ENCODE measurements at places on chromosomes 7 and 10.

DNA sequence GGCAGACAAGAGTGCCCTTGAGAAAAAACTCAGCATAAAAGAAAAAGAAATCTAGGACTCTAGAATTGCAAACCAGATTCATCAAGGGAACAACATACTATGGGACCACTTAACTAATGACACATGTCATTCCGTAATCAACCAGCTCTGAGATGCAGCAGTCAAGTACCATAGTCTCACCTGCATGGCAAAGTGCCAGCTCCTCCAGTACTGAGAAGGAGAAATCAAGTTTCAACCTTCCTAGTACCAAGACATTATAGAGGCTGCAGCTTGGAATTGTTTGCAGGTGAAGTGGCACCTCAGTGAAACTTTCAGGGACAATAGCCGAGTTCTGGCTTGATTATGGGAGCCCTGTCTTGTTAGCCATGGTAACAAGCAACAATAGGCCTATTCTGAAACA lies 11.5 kb downstream of the STEAP1 start:
- no peak for DNase-seq

- no peak for DNase-seq
Measured at GRCh38 chr10:10872035-10872673, 145.5 kb upstream of the CELF2 start.

GRCh38 chr10:45532480-45532879 lies 140.1 kb downstream of the ZFAND4 start:
- no peak for DNase-seq

DNA sequence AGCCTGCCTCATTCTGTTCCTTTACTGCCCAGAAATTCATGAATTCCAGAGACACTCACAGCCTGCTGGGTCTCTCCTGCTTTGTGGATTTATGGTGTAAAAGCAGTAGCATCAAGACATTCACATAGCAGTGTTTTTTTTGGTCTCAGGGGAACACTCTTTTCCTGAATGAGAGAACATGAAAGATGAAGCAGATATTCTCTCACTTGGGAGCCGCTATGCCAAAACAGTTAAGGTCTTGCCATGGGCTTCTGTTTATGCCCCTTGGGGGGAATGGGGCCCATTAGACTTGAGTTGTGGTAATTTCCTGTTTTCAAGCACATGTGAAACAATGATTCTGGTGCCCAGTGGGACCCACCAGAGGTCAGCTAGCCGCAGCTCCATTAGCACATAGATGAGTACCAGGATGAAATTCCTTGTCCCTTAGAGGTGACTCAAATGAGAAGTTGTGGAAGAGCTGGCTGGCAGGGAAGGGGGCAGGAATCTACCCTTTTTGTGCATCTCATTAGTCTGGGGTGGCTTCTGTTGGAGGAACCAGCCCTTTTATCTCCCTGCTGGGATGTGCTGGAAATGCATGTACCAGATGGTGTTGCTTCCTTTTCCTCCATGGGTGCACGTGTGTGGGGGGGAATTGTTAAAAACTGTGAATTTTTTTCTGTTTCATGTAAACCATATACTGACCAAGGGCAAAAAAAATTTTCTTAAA lies 13.3 kb downstream of the BMPER start:
- no peak for DNase-seq

DNA sequence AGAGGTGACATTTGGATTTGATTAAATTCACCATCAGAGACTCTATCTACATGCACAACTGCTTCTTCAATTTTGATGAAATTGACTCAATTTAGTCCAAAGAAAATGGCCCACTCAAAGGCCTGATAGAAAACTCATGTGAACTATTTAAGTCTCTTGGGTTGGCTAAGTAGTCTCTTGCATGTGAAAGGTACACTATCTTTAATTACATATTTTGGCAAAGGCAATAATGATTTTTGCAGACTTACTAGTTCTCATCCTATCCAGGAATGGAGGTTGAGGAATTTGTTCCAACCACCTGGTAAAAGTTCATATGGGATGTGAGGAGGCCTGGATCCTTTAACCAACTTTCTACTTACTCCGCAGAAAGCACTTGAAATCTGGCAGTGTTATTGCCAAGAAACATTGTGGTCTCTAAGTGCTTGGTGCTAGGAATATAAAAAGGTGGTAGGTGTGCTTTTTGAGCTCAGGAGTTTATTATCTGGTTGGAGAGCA lies 618.6 kb upstream of the MKI67 start:
- DNase-seq: no peak

DNA sequence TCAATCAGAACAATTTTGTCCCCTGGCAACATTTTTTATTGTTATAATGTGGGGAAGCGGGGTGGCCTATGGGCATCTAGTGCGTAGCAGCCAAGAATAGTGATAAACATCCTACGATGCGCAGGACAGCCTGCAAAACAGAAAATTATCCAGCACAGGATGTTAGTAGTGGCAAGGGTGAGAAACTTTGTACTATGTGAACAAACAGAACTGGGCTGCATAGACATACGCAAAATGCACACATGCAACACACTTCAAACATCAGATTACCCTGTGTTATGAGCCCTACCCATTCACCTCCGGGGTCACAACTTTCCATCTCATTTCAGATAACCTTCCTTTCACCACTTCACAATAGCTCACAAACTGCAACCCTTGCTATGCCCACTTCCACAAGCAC lies 3.1 kb downstream of the ZNF786 start:
- no peak for DNase-seq

DNA sequence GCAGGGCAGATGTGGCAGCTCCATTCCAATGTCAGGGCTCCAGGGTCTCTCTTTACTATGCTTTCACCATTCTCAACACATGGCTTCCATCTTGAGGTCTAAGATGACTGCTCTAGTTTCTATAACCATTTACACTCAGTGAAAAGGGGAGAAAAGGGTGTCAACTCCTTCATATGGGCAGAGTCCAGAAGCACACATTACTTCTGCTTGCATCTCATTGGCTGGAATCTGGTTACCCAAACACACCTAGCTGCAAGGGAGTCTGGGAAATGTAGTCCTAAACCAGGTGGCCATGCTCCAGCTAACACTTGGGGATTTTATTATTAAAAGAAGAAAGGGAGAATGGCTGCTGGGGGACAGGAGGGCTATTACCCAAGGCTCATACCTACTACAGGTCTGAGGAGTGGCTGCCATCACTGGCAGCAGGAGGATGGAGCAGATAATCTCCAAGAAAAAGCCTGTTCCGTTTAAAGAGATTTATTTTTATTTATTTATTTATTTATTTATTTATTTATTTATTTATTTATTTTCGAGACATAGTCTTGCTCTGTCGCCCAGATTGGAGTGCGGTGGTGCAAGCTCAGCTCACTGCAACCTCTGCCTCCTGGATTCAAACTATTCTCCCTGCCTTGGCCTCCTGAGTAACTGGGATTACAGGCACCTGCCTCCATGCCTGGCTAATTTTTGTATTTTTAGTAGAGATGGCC lies 29.1 kb upstream of the LBX1 start:
- no peak for DNase-seq

GRCh38 chr7:26153241-26153822 lies 1.3 kb downstream of the NFE2L3 start:
- peak; percentile 51 for DNase-seq

DNA sequence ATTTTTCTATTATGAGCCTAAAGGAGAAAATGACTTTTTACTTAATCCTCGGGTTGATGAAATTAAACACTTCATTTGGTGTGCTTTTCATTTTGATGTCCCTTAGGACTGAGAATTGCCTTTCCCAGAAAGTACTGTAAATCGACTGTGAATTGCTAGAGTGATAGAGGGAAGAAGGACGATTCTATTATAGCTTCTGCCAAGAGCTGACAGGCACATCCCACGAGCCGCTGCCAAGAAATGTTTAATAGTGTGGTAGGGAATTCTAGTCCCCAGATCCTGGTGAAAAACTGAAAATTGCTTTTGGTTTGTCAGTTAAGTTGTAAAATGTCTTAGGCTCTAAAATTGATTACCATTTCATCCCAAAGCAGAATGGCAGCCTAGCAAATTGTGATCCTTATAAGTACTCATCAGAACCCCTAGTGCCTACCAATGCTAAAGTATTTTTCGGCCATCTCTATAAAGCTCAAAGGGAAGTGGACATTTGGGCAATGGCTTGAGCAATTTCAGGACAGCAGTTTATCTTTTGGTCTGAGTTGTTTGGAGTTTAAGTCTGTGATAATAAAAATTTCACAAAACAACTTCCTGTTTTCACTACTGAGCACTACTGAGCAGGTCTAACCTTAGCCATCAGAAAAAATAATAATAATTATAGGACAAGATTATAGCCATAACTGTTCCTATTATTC lies 44.6 kb upstream of the HYCC1 start:
- no peak for DNase-seq

DNA sequence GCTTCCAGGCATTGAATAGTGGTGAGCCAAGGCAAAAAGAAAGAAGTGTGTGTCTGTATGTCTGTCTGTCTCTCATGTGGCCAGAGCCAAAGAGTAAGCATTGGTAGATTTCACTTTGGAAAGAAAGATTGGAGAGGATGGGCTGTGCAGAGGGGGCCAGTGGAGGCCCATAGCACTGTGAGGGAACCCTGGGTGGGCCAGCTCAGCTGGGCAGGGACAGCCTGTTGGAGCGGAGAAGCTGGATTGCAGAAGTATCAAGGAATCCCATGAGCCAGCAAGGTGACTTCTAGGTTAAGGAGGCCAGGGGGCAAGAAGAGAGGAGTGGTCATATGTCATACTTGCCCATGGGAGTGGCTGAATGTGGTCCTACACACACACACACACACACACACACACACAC lies 1.5 kb upstream of the GRID1 start:
- no peak for DNase-seq

DNA sequence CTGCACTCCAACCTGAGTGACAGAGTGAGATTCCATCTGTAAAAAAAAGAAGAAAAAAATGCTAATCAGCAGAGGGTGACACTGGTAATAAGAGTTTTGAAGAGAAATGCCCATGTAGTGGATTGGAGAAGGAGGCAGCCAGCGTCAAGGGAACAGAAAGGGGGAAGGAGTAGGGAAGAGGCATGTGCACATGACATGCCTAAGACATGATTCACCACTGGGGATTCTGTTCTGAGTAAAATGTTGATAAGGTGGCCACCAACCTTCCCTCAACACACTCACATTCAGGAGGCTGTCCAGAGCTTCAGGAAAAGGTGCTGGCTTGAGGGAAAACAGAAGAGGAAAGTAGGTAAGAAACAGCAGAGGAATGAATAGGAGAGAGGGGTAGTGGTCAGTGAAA lies 39.9 kb downstream of the AKR1D1 start:
- no peak for DNase-seq

DNA sequence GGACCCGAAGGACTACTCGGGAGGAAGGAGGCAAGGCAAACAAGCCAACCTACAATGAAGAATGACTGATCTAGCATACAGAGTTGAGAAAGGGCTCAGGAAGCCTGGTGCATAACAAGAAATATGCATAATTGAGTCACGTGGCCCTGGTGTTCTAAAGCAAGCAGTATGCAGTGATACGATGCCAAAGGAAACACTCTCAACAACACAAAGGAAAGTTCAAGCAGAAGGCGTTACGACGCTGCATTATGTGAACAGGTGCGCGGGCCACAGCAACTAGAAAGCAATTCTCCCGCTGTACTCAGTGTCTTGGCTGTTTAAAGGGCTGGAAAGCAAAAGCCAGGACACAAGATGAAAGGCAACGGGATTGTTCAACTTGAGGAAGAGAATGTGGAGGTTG lies 100.8 kb downstream of the PRTFDC1 start:
- DNase-seq: no peak

DNA sequence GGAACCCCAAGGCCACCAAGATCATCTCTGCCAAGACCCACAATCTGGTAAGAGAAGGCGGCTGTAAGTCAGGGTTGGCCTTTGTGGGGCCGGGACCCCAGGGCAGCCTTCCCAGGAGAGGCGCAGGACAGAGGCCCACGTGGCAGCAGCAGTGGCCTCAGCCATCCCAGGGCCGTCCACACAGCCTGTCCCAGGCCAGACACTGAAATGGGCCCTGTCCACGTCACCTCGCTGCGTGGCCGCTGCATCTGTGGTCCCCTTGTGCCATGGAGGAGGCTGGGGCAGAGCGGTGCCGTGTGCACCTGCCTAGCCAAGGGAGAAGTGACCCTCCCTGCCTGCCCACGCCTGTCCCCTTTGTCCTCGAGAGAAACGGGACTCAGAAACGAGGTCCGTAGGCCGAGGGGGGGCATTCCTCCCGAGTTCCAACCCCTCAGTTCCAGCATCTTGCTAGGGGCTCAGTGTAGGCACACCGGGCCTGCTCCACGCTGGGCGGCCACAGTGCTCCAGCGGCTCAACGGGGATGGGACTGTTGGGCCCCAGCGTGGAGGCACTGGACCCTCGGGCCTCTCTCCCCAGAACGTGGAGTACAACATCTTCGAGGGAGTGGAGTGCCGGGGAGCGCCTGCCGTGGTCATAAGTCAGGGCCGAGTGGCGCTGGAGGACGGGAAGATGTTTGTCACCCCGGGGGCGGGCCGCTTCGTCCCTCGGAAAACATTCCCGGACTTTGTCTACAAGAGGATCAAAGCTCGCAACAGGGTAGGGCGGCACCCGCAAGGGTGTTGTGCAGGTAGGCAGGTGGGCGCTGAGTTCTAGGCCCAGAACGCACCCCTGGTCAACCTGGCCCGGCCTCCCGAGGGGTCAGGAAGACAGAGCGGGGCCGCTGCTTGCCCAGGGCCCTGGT lies 15.6 kb downstream of the DPYSL4 start:
- no peak for DNase-seq

GRCh38 chr10:110772454-110773025 lies 99.2 kb upstream of the PDCD4 start:
- no peak for DNase-seq

GRCh38 chr7:2605608-2606538 lies 25.9 kb upstream of the TTYH3 start:
- no peak for DNase-seq

DNA sequence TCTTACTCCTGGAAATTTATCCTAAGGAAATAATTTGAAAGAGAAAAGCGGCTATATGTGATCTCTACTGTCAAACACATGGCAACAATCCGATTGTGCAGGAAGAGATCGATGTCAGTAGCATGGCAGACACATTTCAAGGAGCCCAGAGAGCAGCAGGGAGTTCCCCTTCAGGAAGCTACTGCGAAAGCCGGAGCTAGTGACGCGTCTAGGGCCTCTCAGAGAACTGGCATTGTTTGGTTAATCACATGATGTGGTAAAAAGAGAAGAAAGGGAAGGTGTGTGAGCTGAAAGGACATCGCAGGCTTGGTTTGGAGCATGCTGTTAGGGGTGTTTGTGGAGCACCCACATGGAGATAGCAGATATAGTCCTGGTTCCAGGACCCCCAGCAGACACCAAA lies 74.9 kb downstream of the BEND7 start:
- peak; percentile 56 for DNase-seq

DNA sequence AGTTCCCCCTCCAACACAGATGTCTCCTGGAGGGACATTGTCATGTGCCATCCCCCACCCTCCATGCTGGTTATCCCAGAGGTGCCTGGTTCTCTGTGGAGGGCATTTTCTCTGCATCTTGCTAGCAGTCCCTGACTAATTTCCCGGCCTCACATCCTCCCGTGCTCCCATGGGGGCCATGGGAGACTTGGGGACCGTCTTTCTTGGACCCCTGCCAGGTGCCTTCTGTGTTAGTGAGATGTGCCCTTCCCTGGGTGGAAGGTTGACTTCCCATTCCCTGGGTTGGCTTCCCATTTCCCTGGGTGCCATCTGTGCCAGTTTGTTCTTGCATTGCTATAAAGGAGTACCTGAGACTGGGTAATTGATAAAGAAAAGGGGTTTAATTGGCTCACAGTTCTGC lies 22.5 kb upstream of the GNA12 start:
- no peak for DNase-seq

Data from activated CD4-positive, alpha-beta T cell treated with anti-CD3 and anti-CD28 coated beads for 48 hours (primary cell).